Liver (tissue), 10 donors: ENCODE measurements at places on chromosomes 7 and 10. TPM values are rescaled to one million over a fixed set of nuclear protein-coding genes. Genes with fewer than 3 reads are reported as not detected.

GRCh38 chr7:3217166-3217565, 83.9 kb upstream of the SDK1 start:
- DNase-seq: no peak

The AVL9 gene
- 18.5 TPM for total RNA-seq

DNA sequence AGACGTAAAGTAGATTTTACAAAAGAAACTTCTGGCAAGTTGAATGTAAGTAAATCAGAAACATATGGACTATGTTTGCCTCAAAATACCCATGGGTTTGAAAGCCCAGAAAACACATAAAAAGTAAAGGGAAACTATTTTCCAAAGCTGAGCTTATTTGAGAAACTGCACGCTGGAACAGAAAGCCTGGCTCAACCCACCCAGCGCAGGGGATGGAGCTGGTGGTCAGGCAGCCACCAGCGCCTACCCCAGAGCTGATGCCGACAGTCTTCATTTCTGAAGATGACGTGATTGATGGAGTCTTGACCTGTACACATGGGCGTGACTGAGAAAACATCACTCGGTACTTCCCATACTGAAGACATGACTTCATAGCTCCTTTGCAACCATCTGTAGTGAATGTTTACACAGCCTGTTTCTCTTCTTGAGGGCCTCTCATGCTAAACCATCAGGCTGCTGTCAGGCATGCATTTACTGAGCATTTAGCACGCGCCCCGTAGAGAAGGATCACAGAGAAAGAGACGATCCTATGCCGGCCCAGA, 232.6 kb upstream of the AUTS2 start:
- no peak for DNase-seq

DNA sequence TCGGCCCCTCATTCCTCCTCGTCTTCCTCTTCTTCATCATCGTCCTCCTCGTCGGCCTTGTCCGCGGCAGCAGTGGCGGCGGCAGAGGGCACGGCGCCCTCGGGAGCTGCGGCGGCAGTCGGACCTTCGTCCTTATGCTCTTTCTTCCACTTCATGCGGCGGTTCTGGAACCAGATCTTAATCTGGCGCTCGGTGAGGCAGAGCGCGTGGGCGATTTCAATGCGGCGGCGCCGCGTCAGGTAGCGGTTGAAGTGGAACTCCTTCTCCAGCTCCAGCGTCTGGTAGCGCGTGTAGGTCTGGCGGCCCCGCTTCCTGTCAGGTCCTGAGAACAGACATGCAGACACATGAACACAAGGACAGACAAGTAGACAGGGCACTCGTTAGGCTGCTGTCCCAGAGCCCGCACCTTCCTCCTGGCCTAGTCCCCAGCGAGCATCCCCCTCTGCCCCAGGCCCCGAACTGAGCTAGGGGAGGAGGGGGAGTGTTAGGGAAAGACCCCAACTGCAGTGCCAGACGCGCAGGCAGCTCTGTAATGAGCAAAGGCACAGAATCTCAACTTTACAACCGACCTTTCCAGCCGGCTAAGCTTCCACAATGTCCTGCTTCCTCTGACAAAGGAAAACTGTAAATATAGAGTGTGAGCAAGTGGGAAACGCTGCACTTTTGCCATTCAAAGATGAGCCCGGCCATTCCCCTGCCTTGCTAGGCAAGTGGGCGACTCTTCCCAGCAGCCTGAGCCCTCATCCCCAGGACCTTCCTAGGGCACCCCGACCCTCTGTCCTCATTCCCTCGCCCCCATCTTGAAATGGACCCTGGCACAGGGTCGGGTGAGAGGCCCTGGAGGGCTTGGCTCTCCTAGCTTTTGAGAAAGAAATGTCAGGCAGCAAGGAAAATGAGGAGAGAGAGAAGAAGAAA, 1.3 kb downstream of the HOXA7 start:
- DNase-seq: peak; percentile 33

The SPAG6 gene
- total RNA-seq: not detected

DNA sequence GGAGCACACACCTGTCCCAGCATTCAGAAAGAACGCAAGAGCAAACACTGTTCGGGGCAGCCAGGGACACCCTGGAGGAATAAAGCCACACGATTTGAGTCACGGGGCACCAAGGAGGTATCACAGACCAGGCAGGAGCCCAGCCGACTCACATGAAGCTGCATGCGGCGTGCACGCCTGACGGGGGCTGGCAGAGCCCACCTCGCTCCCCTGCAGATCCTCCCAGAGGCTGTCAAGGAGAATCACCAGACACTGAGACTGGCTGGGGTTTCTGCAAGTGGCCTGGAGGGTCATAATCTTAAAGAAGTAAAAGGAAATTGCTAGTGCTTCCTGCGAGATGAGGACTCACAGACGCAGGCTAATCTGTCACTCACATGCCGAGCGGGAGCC, 61.6 kb downstream of the TCERG1L start:
- no peak for DNase-seq

The GSTO2 gene
- total RNA-seq: 1.0 TPM
